CD4-positive, alpha-beta T cell treated with Interleukin-15 for 4 hours (primary cell): ENCODE measurements at places on chromosomes 6 and 20.

DNA sequence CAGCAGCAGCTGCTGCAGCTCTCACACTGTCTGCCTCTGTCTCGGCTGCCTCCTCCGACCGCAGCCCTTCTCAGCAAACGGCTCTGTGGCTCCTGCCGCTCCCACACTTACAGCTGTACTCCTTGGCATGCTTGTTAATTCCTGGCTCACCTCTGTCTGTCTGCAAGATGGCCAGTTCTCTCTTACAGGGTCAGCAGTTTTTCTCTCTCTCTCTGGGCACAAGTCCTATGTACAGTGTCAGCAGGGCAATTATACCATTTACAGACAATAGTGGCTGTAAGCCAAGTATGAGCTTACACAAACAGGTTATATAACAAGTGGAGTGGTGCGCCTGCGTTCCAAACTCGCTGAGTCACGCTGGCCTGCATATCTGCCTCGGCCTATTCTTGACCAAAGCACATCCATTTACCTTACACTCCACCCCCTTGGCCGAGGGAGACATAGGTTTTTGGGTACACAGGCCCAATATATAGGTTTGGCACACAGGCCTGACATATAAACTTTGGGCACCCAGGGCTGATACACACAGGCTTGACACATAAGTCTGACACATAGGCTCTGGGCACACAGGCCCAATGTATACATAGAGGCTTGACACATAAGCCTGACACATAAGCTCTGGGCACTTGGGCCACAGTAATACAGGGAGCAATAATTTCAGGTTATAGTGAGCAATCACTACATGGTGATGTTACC is 4.4 kb downstream of the ZKSCAN3 start:
- DNase-seq = no peak

DNA sequence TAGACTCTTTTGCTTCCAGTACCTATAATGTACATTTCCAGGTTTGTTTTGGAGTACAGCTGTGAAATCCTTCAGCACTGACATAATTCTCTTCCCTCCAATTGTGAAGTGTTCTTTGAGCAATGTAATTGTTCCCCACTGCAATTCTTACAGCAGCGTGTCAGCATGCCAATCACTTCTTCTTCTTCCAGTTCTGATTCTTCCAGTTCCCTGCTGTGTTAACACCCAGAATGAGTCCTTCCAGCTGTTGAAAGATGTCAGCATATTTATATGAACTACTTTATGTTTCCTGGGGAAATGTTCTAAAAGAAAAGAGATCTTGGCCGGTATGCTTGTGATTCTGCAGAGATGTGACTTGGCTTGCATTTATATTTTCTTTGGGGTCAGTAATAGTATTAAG is 213.9 kb downstream of the UNC5CL start:
- no peak for DNase-seq

GRCh38 chr6:98092331-98092730 is 742.0 kb upstream of the POU3F2 start:
- no peak for DNase-seq

DNA sequence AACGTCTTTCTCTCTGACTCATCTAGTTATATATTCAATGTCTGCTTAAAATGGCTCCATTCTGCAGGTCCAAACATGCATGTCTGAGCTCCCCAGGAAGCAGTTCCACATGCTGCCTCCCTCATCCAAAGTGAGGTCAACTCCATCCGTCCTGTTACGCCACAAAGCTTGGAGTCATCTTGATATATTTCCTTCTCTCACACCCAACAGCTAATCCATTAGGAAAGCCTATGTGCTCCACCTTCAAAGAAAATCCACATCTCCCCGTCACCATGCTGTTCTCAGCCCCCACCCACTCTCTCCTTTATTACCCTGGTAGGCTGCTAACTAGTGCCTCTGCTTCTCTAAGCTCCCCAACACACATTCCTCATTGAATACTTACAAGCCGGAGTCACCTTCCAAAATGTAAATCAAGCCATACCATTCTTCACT is 130.2 kb upstream of the SYNDIG1 start:
- DNase-seq = no peak

- no peak for DNase-seq
These were observed 43.1 kb upstream of the IL20RA start for GRCh38 chr6:137087902-137088301.

DNA sequence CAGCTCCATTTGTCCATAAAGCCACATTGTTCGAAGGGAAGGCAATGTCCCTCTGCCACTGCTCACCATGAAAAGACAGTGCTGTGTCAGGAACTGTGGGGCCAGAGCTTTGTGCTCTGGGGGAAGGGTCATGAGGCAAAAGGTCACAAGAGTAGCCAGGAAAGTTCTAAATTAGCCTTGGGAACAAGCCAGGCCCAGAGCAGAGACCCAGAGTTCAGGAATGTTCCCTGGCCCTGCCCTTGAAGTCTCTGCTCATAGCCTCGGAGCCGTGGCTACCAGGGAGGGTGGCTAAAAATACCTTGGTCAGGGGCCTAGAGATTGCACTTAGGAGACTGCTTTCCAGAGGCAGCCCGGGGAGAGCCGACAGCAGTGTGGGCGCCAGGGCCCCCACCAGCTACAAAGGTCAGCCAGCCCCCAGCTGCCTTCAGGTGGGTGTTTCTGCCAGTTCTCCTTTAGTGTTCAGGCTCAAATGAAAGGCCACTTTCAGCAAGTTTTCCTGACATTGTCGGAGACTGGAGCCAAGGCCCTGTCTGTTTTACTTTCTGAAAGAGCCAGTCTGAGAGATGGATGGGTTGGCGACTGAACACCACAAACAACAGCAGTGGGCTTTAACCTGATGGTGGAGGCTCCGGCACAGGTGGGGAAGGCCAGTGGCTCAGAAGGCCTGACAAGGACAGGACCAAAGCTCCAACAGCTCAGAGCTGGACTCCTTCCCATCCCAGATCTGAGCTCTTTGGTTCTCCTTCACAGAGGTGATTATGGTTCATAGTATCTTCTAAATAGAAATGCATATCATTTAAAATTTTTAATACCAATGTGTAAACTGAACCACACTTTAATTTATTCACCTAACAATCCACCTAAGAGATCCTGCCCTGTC is 76.2 kb downstream of the CDH26 start:
- no peak for DNase-seq

GRCh38 chr6:166830185-166830890 is 126.0 kb downstream of the RNASET2 start:
- no peak for DNase-seq

DNA sequence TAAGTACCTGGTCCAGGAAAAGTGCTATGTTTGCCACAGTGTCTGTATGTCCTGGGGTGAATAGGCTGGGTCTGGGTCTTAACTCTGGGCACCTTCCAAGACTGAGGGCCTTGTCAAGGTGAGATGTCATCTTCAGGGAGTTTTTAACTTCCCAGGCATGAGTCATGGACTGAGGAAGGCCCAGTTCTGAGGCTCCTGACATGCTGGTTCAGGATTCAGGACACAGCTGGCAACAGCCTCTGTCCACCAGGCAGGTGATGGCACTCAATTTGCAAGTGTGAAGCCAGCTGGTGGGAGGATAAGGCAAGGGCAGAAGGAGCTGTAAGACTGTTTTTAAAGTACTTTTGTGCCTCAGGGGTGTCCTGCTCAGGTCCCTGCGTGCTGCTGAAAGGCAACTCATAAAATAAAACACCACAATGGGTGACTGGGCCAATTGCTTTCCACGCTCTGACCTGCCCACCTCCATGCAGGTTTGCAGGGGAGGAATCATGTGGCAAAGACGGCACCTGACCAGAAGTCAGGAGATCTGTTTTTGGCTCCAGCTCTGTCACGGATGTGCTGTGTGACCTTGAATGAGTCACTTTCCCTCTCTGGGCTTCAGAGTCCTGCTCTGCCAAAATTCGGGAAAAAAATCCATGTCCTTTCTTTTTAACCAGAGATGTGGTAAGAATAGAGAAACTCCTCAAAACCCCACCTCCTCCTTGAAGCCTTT is 4.9 kb upstream of the PACSIN1 start:
- DNase-seq = no peak

DNA sequence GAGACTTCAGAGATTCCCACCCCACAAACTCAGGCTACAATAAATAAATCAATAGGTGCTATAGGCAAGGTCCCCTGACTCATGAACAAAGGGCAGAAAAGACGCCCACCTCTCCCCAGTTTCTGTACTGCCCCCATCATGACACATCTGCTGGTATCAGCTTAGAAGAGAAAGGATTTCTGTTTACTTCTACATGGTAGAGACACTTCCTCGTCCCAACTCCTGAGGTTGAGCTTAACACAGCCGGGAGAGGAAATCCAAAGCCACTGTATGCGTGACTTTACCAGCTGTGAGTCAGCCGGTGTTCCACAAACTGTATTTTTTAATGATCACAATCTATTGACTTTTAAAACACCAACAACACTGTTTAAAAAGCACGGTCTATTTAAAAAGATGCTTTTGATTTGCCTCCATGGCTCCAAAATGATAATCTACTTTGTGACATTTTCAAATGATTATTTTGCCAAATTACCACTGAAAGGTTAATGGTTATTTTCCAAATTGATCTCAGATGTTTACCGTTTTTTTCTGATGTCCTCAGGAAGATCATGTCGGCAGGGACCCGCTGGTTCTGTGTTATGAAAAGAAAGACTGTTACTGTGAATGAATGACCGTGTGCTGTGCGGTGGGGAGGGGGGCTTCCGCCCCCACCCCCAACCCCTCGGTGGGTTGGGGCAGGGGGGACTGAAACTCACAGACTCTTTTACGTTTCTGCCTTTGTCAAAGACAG is 72.5 kb downstream of the ATP9A start:
- DNase-seq = no peak

- DNase-seq = no peak
These were observed 39.6 kb downstream of the OR2B2 start for GRCh38 chr6:27872642-27873020.

- DNase-seq = no peak
These were observed 87.5 kb downstream of the DACT2 start for GRCh38 chr6:168232062-168232461.

- no peak for DNase-seq
These were observed 407.1 kb upstream of the JAG1 start for GRCh38 chr20:11080781-11081377.
